Right lobe of liver (tissue), 6 donors: ENCODE measurements at places on chromosomes 11 and 22. TPM values are rescaled to one million over a fixed set of nuclear protein-coding genes. Genes with fewer than 3 reads are reported as not detected.

- DNase-seq, result no peak
These were observed 170.1 kb upstream of the CADM1 start for GRCh38 chr11:115674176-115674936.

DNA sequence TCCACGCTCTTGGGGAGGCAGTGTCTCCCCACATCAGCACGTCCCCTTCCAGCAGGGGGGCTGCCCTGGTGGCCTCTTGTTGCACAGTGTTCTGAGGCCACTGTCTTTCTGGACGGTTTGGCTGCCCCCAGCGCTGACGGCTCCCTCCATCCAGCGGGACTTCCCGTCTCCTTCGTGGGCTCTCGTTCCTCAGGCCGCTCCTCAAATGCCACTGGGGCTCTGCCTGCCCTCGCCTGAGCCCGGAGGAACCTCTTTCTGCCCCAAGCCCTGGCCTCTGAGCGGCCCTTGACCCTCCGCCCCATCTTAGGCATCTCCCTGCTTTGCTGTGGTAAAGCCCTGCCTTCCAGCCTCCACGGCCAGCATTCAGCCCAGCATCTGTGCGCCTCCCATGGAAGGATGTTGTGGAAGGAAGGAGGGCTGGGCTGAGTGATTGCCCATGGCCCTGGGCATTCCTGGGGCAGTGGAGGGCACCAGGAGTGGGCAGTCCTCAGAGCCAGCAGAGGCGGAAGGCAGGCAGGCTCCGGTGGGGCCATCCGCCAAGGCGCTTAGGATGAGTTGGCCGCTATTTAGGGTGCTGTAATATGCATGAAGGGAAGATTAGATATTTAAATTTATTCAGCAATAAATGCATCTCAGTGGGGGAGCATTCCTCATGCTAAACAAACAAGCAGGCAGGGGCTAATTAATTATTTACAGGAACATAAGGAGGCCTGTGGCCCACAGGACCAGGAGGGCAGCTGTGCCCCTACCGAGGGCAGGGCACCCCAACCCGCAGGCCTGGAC lies 17.8 kb downstream of the OTUB1 start:
- DNase-seq, result no peak

DNA sequence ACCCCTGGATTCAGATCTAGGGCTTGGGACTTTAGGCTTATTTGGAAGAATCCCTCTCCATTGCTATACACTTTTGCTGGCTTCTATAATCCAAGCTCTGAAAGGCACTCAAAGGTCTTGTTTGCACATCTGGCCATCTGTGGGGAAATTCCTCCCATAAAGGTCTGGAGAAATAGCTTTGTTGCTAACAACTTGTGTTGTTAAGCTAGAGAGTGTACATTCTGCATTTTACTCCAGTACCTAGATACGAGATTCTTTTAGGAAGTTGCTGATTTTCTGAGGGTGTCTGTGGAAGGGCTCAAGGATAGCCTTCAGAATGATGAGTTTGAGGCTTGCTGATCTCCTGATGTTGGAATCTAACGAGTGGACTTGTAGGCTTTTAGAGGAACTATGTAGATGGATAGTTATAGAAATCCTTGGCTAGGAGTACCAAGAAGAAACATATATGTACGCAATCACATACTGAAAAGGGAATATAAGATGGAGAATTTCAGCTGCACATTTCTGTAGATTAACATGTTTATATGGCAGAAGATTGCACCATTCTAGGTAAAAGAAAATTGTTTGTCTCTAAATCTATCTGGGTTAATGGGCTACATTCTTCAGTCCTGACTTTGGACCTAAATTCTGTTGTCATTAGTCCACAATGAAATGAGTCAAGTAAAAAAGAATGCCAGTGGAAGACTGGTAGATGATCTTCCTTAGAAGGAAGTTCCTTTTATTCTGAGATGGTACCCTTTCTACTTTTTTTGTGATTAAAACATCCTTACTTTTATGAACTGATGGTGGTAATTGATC lies 51.0 kb downstream of the UBASH3B start:
- no peak for DNase-seq

DNA sequence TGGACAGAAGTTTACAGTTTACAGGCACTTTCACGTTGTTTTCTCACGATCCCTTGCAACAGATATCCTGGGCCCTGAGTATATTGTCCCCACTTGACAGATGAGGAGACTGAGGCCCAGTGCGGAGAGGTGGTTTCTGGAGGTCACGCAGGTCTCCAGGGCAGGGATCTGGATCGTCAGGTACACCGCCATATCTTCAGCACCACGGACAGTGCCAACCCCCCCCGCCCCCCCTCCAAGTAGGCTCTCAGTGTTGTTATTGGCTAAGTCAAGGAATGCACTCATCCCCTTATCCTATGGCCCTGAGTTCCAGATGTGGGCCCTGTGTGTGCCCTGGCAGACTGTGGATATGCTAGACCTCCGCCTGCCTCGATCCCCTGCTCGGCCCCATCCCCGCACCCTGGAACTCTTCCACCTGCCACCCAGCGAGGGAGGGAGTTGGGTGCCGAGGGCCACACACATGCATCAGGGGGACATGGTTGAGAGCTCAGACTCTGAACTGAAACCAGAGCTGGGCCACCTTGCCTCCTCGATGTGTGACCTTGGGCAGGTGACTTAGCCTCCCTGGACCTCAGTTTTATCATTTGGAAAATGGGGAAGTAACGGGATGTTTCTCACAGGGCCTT lies 37.5 kb downstream of the MPPED1 start:
- no peak for DNase-seq

DNA sequence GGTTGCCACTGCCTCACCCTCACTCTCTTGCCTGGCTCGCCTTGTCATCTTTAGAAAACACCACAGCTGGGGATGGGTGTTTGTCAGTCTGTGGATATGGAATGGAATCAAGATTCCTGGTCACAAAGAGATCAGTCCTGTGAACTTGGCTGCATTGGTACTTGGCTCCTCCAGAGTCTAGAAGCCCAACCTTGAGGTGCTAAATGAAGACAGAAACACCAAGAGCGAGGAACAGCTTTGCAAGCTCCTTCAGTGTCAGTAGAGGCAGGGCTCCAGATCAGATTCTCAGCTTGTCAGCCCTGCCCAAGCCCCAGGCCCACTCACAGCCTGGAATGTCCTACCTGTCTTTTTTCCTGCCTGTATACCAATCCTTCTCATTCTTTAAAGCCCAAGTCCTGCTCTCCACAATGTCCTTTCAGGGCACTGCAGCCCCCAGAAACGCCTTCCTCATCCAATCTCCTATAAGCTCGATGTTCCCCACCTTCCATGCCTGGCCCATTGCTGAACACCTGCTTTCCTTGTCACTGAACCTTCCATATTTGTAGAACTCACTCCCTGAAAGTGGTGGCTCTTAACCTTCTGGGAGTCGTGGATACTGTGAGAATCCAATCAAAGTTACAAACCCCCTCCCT lies 188.9 kb downstream of the BCR start:
- DNase-seq, result no peak

- DNase-seq, result no peak
These were observed 26.5 kb upstream of the KCNJ11 start for GRCh38 chr11:17414992-17415391.

DNA sequence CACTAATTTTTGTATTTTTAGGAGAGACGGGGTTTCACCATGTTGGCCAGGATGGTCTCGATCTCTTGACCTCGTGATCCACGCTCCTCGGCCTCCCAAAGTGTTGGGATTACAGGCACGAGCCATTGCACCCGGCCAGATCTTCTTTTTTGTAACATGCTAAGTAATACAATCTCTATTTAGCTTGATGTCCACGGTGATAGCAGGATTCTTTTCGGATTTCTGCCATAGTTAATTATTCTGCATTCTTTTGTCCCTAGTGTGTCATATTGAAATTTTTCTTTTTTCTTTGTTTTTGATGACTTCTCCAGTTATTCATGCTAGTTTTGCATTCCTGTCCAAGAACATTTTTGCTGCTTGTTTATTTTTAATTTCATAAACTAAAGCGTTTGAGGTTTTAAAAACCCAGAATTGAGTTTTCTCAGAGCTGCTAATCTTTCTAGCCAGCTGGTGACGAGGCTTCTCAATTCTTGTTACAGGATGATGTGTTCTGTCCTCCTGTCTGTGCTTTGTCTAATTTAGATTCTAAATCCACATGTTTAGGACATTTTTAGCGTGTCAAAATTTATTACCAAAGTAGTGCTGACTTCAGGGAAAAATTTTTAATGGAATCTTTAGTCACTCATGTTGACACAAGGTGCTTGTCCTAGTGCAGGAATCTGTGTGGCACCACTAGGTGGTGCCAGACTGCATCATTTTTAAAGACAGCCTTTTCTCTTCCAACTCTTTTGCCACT lies 21.8 kb downstream of the NF2 start:
- peak; percentile 39 for DNase-seq

- DNase-seq, result peak; percentile 88
These were observed 10.2 kb upstream of the TBC1D10A start for GRCh38 chr22:30336752-30337460.

- DNase-seq, result no peak
These were observed 238.1 kb upstream of the BLID start for GRCh38 chr11:122354025-122354697.

- DNase-seq, result no peak
These were observed 41.9 kb downstream of the MED15 start for GRCh38 chr22:20549232-20549841.

GRCh38 chr11:34267417-34267816 lies 90.4 kb downstream of the ABTB2 start:
- DNase-seq, result no peak

DNA sequence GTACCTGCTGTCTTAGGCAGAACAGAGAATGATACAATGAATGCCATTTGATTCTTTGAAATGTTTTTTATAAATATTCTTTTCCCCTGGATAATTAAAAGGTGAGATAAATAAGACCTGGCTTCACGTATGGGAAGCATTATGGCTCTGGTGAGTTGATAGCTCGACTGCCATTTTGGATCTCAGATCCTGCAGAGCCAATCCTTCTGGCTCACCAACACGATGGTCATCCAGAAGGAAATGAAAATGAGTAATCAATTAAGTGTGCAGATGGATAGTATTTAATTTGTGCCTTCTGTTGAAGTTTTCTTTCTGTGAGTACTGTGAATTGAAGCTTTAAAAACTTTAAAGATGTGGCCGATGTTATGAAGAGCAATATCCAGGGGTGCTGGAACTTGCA lies 2.7 kb downstream of the TNRC6B start:
- DNase-seq, result no peak

- DNase-seq, result no peak
These were observed 198.3 kb downstream of the GRIK4 start for GRCh38 chr11:120709808-120710207.

DNA sequence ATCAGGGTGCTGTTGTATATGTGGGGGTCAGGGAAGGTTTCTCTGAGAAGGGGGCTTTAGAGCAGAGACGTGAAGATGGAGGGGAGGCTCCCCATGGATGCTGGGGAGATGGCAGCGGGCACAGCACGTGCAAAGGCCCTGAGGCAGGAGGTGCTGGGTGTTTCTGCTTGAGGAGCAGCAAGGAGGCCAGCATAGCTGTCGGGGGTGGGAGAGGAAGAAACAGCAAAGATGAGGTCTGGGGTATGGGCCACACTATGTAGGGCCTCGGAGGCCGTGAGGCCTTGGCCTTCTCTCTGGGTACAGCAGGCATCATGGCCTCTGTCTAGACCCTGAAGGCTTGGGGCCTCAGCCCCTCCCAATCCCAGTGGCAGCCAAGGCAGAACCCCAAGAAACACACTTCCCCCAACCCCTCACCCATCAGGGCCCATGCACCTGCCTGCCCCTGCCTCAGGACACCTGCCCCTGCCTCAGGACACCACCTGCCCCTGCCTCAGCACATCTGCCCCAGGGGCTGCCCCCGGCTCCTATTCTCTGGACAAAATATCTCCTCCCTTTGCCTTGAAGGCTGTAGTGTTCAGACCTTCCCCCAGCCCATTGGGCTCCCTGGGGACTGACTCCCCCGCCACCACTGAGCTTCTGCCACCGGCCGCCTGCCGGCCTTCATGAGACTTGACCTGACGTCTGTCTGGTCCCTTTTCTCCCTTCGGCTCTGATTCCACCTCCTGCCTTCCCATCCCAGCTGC lies 6.2 kb downstream of the ALDH3B1 start:
- no peak for DNase-seq

- peak; percentile 13 for DNase-seq
These were observed 85.5 kb downstream of the MORC2 start for GRCh38 chr22:30882974-30883533.

DNA sequence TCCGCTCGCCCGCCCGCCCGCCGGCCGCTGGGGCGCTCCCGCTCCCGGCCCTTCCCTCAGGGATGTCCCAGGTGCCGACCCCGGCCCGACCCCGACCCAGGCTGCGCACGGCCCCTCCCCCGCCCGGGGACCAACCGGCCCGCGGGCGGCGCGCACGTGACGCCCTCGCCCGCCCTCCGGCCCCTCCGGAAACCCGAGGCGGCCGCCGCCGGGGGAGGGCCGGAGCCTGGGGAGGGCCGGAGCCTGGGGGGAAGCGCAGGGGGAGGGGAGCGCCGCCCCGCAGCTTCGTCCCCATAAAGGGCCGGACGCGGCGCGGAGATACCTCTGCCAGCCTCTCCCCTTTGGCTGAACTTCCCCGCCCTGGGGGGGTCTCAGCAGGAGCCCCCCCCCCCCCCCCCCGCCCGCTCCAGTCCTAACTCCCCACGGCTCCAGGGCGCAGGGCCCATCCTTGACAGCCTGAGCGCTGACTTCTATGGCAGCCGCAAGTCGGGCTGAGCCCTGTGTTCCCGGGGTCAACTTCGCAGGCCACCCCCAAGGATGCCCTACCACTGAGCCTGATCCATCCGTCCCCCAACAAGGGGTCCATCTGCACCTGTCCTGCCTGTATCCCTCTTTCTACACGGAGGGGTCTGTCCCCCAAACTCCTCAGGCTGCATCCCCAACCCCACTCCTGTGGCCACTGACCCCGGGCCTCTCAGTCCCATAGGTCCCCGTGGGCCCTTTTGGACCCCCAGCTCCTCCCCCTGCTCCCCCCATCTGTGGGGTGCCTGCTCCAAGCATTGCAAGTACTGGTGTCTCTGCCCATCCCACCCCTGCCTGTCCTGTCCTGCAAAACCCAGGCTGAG lies at the start of gene MAPK12:
MAPK12 (minus strand) TSS at position 69 of the 845 bp plus-strand sequence. CDS start 174 bp downstream, outside the sequence.
- no peak for DNase-seq

DNA sequence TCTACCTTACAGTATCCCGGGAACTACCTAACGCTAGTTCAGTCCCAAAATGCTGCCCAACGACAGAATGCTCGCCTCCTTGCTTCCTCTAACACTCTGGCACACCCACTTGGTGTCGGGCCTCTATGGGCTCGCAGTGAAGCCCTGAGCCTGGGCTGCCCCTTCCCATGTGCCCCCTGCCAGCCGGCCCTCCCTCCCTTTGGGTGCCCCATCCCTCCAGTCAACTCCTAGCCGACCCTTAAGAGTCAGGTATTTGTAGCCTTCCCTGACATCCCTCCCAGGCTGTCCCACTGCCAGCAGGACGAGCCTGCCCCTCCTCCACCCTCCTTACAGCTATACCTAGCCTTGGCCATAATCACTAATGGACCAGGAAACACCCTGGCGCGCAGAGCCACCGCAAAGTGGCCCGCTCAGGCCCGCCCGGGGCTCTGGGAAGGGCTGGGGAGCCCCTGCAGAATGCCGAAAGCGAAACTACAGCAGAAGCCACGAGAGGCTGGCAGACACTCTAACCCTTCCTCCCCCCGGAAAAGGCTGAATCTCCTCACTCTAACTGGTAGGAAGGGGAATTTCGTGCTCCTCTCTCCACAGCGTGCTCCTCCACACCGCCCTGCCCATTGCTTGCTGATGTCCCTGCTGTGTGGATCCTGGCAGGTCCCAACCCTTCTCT lies 8.2 kb downstream of the CBX7 start:
- no peak for DNase-seq

- no peak for DNase-seq
These were observed 3.4 kb downstream of the YPEL4 start for GRCh38 chr11:57646194-57646798.

SLC36A4 gene
- 3.2 TPM for total RNA-seq

NUP160 gene
- total RNA-seq, result 11.2 TPM

HORMAD2 gene
- 0.92 TPM for total RNA-seq

INCENP gene
- 6.7 TPM for total RNA-seq

ACTN3 gene
- total RNA-seq, result not detected

SPDYC gene
- 1.1 TPM for total RNA-seq

MISFA gene
- not detected for total RNA-seq

KBTBD3 gene
- 2.2 TPM for total RNA-seq
